Activated T-cell treated with anti-CD3 and anti-CD28 coated beads, Interleukin-2, amount 50 U/mL, for 48 hours (primary cell): ENCODE measurements at places on chromosomes 13 and 19.

DNA sequence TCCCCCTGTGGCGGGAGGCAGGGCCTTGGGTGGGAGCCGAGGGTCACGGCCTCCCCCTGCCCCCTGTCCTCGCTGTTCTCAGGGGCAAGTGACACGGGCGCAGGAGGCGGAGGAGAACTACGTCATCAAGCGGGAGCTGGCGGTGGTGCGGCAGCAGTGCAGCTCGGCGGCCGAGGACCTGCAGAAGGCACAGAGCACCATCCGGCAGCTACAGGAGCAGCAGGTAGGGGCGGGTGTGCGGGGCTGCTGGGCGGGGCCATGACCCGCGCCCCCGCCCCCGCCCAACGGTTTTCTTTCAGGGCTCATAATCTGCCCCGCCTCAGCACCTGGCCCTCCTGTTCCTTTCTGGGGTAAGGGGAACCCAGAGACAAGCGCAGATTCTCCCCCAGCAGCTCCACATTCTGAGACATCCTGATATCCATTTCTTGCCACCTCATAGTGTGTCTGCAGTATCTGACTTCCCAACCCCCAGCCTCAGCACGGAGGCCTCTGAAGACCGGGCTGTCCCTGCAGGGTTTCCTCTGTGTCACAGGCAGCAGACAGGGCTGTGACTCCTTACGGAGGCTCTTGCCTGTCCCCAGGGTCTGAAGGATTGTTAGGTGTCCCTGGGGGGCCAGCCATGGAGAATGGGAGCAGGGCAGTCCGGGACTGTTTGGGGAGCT, 15.9 kb downstream of the PRR36 start:
- no peak for DNase-seq

DNA sequence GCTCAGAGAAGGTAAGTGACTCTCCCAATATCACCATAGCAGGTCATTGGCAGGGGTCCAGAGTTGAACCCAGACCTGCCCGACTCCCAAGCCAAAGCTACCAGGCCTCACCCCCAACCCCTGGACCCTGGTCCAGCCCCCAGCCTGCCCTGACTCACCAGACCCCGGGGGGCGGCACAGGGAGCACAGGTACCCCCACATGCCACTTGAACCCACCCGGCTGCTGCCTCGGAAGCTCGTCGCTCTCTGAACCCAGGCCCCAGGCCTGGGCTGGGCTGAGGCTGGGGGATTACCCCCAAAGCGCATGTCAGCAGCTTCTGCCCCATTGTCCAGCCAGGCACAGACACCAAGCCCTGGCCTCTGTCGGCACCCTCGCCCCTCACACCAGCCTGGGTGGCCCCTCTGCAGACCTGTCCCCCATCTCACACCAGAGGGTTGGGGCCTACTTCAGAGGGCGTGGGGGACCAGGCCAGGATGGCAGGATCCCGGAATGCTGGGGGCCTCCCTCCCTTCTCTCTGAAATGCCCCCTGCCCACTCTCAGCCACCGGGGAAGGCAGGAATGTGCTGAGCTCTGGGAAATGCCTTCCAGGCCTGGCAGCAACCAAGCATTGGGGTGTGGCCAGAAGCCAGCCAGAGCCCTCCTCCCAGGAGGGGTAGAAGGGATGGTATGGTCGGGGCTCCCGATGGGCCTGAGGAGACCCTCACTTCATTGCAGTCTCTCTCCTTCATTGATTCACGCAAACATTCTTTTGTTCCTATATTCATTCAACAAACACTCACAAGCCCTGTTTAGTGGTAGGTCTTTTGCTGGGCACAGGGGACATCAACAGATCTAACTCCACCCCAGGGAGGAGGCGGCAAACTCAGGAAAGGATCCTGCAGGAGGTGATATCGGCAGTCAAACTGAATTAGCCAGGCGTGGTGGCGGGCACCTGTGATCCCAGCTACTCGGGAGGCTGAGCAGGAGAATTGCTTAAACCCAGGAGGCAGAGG, 1.7 kb upstream of the PRX start:
- no peak for DNase-seq

GRCh38 chr13:32409561-32410421, 18.1 kb downstream of the N4BP2L1 start:
- no peak for DNase-seq

DNA sequence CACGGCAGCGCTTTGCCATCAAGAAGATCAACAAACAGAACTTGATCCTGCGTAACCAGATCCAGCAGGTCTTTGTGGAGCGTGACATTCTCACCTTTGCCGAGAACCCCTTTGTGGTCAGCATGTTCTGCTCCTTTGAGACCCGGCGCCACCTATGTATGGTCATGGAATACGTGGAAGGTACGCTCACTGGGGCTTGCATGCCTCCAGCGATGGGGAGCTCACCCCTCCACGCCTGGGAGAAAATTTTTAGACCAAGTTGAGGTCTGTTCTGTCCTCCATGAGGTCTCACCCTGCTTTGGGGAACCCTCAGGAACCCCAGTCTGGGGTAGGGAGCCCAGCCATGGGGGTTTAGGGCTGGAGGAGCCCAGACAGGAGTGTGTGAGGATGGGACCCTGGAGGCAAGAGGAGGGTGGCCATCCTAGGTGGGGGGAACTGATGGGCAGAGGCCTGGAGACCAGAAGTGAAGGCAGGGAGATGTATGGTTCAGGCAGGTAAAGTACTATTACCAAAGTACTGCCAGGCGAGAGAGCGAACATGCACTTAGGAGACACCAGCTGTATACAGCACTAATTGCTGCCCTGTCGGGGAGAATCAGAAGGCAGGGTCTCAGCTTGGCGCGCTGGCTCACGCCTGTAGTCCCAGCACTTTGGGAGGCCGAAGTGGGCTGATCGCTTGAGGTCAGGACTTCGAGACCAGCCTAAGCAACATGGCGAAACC, 22.3 kb upstream of the PIK3R2 start:
- DNase-seq = no peak

- no peak for DNase-seq
Measured at GRCh38 chr19:51726049-51726448, 2.3 kb upstream of the HAS1 start.

GRCh38 chr19:38869836-38870607, 8.1 kb downstream of the RINL start:
- DNase-seq = peak; percentile 96

GRCh38 chr13:29524176-29524575, 71.3 kb downstream of the SLC7A1 start:
- DNase-seq = no peak

DNA sequence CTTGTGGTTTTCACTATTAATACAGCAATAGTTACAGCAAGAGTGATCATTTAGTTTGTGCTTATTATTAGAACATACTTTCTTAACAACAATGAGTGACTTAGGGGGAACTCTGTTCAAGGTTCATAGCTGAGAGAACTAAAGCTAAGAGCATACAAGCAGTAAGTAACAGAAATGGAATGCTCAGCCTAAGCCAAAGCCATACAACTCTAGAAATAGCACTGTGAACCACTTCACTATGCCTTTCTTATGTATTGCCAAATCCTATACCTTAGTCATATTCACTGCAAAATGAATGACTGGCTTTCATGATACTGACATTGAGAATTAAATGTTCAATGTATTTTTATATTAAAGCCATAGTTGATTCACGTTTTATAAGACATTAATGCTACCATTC, 599.7 kb upstream of the SLITRK1 start:
- no peak for DNase-seq

GRCh38 chr19:15072930-15073647, 8.9 kb upstream of the OR1I1 start:
- no peak for DNase-seq

GRCh38 chr13:51112771-51113170, 1.7 kb upstream of the C13orf42 start:
- no peak for DNase-seq

DNA sequence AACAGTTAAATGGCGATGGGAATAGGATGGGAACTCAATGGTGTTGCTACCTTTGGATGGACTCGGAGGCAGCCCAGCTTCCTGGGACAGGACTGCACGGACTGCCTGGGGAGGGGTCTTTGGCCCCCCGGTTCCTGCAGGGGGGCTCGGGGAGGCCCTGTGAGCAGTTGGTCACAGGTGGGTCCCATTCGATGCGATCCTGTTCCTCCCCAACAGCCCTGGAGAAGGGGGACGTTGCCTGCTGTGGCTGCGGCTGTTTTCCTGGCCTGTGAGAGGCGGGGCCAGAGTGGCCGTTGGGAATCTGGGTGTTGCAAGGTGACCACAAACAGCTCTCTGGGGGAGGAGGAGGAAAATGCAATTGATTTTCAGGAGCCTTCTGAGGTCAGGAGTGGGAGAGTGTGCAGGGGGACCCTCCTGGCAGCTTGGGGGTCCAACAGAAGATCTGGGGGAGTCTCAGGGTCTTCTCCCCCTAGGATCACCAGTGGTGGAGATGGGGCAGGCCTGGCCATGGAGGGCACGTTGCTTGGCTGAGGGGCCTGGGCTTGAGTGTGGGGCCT, 1.9 kb upstream of the PLPPR3 start:
- no peak for DNase-seq

DNA sequence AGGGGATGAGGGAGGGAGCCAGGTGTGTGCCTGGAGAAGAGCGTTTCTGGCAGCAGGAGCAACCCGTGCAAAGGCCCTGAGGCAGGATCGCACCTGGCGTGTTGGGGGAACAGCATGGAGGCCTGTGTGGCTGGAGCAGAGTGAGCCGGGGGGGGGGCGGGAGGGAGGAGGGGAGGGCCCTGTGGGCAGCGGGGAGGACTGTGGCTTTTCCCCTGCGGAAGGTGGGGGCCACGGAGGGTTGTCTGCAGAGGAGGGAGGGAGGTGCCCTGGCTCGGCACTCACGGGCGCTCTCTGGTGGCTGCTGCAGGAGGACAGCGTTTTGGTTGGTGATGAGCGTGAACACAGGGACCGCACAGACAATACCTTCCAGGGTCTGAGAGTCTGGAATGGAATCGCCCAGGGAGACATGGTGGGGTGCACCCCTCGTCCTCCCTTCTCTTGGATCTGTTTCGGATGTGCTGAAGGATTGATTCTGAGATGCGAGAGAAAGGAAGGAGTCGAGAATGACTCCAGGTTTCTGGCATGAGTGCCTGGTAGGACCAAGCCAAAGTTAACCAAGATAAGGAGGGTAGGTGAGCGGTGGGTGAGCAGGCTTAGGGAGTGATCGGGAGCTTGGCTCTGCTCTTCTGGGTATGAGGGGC, 6.5 kb downstream of the RAB11B start:
- DNase-seq = peak; percentile 83

DNA sequence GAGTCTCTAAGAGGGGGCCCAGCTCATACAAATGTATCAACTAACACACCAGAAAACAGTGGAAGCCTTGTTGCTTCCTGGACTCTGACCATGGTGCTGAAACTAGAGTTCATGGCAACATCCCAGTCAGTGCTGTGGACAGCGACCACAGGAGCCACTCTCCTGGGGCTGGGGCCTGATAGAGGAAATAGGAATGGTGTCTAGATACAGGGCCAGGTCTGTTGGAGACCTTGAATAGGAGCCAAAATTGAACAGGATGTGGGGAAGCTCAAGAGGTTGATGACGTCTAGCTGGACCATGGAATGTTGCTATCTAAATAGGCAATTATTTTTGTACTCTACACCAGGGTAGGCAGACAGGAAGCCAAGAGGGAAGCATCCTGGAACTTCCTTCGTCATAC, 21.7 kb downstream of the LILRB4 start:
- DNase-seq = no peak

GRCh38 chr13:99542788-99543406, 41.6 kb downstream of the TM9SF2 start:
- DNase-seq = peak; percentile 70

GRCh38 chr13:19156013-19156825, 25.4 kb downstream of the TUBA3C start:
- DNase-seq = no peak

- no peak for DNase-seq
Measured at GRCh38 chr19:46383846-46384245, 29.5 kb downstream of the CCDC8 start.

DNA sequence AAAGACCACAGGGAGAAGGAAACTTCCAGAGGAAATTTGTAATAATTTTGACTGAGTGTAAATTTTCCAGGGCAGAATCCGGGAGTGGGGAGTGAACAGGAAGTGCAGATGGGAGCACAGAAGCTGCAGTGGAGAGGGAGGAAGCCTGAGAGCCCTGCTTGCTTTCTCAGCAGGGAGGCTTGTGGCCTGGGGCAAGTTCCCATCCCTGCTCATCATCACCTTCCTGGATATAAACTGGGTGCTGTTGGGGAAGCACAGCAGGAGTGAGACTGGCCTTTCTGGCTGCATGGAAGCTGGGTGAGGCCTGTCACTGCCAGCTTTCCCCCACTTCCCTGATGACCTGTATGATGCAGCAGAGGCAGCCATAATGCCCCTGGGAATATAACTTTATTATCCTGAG, 532.9 kb downstream of the SLITRK6 start:
- no peak for DNase-seq

- DNase-seq = no peak
Measured at GRCh38 chr19:3192228-3192635, 6.5 kb downstream of the NCLN start.

DNA sequence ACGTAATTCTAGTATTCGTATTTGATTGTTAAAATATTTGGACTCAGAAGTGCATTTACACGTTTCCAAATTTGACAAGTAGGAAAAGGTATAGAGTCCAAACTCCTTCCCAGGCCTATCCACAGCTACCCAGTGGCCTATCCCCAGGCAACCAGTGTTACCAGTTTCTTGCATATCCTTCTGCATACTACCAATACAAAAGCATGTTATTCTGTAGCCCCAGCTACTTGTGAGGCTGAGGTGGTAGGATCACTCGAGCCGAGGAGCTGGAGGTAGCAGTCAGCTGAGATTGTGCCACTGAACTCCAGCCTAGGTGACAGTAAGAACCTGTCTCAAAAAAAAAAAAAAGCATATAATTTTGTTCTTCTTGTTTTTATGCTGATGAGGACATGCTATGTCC, 67.1 kb downstream of the LRCH1 start:
- DNase-seq = no peak

DNA sequence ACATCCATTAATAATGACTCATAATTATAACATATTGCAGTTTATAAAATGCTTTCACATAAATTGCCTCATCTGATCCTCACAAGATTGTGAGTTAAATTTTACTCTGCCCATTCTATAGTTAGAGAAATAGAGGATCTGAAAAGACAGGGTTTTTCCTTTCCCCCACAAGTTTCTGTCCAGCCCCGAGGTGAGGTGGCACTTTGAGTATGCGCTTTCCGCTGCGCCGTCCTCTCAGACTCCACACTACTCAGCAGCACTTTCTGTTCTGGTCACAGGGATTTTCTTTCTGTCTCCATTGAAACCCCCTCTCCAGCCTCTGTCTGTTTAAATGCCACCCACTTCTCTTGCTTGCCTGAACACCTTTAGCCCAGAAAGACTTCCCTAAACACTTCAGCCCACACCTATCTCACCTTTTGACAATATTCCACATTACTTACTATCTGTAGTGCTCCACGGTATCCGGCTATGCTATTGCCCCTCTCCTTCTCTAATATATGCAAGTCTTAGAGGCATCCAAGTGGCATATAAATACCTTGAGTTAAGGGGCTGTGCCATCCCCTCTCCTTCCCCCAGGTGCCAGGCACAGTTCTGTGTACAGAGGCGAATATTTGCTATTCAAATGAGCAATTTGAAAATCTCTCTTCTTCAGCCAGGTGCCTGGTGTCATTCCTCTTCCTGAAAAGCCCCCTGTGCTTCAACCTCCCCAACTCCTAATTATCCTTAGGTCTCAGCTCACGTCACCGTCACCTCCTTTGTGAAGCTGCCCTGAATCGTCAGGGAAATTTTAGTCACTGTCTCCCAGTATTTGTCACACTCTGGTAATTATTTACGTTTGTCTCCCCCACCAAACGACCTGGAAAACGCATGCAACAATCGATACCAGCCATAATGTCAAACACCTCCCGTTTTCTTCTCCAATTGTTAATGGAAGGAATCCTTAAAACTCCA, 268.7 kb downstream of the NHLRC3 start:
- no peak for DNase-seq

GRCh38 chr19:3765121-3765520, 2.6 kb downstream of the MRPL54 start:
- no peak for DNase-seq

- DNase-seq = no peak
Measured at GRCh38 chr19:525029-525428, 6.5 kb upstream of the CDC34 start.
